ENCODE measurements at places on chromosomes 2 and 18.

GRCh38 chr18:13834496-13835015 is 10.6 kb downstream of the MC5R start:
- no peak for DNase-seq

- DNase-seq: no peak
Observed at GRCh38 chr2:232260075-232260474, 118.5 kb upstream of the ALPP start.

DNA sequence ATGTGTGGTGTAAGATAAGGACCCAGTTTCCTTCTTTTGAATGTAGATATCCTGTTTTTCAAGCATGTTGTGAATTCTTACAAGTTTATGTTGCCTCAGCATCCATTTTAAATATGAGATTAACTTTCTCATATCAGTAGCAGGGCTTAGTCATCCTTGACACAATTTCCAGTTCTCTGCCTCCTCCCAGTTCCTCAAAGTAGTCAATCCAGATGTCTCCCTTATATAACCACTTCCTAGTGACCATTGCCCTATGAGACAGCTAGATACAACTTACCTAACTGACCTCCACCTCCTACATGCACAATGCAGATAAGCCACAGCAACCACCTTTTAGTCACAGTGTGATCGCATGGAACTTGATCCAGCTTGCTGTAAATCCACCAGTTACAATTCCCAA is 269.2 kb upstream of the ZNF521 start:
- DNase-seq: no peak

GRCh38 chr2:134858245-134858644 is 19.8 kb downstream of the ACMSD start:
- DNase-seq: no peak

DNA sequence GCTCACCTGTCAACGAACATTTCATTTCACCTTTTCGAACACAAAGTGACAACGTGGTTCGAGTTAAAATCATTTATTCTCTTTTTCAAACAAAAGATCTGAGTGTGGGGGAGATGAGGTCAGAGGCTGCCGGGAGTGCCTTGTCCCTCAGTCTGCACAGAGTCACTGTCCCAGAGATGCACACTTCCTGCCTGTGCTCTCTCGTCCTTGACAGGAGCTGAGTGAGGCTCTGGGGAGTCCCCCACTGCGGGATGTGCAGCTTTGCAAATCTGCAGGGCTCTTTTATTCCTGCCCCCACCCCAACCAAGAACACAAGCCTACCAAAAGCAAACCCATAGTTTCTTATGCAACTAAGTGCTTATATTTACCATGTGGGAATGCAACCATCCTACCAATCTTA is 497.8 kb downstream of the EIPR1 start:
- no peak for DNase-seq

- no peak for DNase-seq
Observed at GRCh38 chr2:208101716-208102631, 22.4 kb downstream of the CRYGD start.

- DNase-seq: no peak
Observed at GRCh38 chr2:237863102-237863511, 3.7 kb downstream of the RAMP1 start.

DNA sequence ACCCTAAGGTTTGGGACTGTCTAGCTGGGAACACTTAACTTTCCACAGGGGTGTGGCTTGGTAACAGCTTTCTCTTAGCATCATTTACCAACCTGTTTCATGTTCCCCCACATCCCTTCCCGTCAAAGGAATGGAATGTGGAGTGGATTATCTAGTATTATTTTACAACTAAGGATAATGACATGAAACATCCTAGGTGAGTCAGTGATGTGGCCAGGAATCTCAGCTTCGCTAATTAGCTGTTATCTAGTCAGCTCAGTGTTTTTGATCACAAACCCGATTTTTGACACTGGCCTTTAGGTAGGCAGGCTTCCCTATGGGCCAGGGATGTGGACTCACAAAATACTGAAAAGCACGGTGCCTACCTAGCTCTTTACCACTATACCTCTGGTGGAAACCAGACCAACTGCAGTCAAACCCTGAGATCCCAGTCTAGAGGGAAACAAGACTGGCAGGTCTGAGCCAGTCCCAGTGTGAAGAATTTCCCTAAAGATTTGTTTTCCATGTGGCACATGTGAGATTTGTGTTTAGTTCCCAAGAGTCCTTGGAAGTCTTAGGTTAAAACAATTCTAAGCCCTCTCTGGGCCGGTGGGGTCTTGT is 2.8 kb upstream of the NRP2 start:
- no peak for DNase-seq

DNA sequence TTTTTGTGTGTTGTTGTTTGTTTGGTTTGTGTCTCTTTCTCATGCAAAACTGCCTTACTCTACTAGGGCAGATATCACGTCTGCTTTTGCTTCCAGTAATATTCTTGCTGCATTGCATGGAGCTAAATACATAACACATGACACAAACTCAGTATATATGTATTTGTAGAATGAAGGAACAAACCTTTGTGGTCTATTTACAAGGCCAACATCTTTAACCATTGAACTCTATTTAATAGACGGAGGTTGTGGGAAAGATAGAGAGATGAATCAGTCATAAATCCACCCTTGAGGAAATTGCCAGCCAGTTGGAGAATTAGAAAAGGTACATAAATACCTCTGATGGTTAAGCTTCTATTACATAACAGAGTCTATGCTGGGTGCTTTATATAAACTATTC is 26.0 kb upstream of the IL1RL1 start:
- DNase-seq: no peak

All from activated naive CD4-positive, alpha-beta T cell treated with Interleukin-2 at 50 U/mL for 16 hours (primary cell).